Putamen (tissue), 1 donor: ENCODE measurements at places on chromosomes 1 and 21.

- no peak for DNase-seq
Measured at GRCh38 chr1:83810144-83810543, 188.8 kb downstream of the TTLL7 start.

DNA sequence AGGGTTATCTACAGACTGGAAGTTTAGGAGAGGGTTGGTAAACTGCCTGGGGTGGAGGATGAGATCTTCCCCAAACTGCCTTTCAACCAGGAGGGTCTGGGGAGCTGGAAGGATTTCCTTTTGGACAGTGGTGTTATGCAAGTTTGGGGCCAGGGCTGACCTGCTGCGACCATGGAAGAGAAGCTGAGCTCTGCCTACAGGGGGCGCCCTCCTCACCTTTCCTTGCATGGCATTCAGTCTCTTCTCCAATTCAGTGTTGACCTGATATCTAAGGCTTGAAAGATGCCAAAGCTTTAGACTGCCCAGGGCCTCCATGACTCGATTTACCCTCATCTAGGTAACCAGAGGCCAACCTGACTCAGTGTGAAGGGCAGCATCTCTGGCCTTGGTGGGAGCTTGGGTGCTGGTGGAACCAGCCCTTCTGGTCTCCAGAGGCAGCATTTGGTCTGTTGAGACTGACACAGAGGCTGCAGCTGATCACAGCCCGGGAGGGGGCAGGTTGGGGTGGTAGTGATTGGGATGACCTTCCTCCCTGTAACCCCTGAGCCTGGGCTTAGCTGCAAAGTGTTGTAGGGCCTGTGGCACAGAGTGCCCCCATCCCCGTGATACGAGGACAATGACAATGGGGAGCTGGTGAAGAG is 170.0 kb downstream of the GRIK3 start:
- no peak for DNase-seq

DNA sequence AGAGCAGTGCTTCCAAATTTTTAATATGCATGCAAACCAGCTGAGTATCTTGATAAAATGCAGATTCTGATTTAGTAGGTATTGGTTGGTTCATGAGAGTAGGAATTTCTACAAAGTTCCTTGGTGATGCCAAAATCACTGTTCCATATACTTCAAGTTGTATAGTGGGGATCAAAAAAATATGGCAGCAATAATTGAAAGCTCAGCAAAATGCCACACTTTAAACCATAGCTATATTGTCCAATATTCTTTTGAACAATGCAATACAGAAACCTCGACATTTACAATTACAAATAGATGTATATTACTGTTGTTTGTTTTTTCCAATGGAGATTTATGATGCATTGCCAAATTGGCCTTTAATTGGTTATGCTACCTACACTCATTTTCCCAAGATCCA is 55.7 kb upstream of the NCAM2 start:
- no peak for DNase-seq

DNA sequence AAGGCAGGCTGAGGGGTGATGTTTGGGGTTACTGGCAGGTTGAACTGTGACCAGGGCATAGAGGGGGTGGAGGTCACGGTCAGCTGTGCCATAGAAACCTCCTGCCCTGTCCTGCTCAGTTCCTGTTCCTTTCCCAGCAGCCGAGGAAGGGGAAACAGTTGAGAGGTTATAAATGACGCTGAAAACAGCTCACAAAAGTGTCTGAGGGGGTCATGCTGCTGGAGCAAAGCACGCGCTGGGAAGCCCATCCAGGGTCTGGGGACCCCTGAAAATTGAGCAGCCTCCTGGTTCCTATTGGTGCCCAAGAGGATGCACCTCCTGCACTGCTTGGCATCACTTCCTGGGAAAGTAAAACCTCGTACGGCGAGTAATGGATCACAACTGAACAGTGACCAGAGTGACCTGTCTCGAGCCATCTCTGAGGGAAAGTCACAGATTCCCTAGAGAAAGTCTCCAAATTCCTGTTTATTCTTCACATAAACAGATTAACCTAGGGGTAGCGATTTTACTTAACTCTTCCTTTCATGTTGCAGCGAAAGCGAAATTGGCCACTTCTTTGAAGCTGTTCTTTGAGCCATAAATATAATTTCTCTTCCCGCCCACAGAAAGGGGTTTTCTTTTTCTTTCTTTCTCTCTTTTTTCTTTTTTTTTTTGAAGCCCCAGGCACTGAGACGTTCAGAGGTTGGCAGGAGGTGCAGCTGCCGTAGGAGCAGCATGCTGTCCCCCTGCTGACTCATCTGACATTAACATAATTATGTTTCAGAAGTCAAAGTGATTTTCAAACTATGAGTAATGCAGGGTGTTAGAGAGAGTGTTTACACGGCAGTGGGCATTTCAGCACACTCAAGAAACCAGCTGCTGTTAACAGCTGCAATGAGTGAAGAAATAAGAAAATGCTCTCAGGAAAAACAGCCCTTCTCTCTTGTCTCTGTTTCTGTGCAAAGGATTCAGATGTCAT is 41.8 kb upstream of the ATF3 start:
- peak; percentile 49 for DNase-seq

- no peak for DNase-seq
Measured at GRCh38 chr1:55718758-55719671, 503.9 kb upstream of the USP24 start.

- no peak for DNase-seq
Measured at GRCh38 chr1:3685222-3685621, 32.9 kb downstream of the TP73 start.

DNA sequence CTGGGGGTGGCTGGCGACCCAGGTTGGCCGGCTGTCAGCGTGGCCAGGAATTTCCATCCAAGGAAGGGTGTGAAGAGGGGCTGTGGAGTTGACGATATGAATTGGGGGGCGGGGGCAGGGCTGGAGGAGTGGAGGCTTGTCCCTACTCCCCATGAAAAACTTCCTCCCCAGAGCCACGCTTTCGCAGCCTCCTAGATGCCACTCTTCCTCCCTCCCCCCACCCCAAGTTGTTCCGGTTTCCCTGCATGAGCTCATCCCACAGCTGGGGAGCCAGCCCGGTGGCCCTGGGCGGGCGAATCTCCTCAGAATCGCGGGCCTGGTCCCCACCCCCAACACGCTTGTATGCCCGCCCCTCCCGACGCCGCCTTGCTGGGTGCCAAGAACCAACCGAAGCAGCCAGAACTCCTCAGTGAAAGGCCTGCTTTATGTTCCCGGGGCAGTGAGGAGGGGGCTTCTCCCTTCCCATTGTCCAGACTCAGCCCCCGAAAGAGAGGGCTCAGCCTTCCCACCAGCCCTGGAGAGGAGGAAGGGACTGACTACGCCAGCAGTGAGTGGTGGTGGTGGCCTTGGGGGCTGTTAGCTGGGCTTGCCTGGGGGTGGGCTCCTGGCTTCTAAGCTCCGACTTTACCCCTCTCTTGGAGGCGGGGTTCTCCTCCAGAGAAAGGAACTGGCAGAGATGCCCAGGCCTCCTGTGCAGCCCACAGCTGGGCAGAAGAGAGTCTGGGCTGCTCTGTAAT is 1.8 kb upstream of the CSMD2 start:
- peak; percentile 92 for DNase-seq

DNA sequence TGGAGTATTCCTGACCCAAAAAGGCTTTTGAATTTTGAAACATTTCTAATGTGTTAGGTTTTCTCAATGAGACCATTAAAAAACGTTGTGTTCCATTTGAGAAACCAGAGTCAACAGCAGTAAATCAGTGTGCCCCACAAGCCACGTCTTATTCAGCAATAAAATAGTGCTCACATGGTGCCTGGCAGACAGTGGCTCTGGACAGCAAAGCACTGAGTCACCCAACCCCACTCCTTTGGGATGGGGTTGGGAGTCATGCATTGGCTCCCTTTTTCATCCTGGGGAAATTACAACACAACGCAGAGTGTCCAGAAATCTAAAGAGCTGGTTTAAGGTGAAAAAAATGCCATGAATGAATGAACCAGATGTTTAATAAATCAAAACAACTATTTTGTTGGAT is 46.5 kb downstream of the KCNJ15 start:
- no peak for DNase-seq

DNA sequence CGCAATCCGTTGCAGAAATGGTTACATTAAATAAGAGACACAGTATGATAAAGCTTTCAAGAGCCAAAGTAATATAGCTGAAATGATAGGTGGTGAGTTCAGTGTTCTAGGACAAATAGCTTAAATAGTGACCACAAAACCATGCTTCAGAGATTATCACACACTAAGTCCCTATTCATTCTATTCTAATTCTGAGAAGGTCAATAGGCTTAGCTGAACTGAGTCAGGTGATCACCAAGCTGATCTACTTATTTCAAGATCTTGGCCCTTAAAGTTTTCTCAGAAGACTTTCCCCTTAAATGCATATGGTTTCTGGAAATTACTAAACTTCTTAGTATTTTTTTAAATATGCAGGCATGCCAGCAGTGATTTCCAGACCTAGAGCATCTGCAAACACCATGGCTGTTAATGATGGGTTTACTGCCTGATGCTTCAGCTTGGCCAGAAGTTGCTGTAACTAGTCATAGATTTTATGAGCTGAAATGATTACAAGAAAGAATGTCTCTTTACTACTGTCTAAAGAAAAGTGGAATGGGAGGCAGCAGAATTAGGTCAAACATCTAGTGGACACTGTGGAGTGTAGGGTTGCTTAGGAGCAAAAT is 242.9 kb downstream of the ST6GALNAC3 start:
- no peak for DNase-seq

GRCh38 chr1:159860456-159860855 is 2.0 kb downstream of the VSIG8 start:
- no peak for DNase-seq

GRCh38 chr1:41622402-41622801 is 137.9 kb upstream of the EDN2 start:
- no peak for DNase-seq

GRCh38 chr1:17188889-17189631 is 15.9 kb upstream of the PADI1 start:
- DNase-seq, result no peak

GRCh38 chr1:216502528-216503162 is 79.4 kb upstream of the USH2A start:
- DNase-seq, result peak; percentile 27

DNA sequence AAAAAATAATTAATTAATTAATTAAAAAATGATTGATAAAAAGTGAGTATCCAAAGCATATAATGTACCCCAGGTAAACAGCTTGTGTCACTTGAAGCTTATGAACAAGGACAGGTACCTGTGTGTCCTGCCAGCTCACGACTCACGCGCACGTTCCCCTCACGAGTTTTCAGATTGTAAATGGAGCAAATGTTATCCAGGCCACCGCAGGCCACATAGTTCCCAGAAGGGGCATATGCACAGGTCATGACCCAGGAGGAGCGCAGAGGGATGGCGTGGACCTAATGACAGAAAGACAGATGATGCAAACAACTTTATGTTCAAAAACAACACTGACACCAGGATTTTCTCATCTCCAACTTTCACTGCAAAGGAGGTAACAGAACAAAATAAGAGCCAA is 26.0 kb upstream of the NADK start:
- no peak for DNase-seq

DNA sequence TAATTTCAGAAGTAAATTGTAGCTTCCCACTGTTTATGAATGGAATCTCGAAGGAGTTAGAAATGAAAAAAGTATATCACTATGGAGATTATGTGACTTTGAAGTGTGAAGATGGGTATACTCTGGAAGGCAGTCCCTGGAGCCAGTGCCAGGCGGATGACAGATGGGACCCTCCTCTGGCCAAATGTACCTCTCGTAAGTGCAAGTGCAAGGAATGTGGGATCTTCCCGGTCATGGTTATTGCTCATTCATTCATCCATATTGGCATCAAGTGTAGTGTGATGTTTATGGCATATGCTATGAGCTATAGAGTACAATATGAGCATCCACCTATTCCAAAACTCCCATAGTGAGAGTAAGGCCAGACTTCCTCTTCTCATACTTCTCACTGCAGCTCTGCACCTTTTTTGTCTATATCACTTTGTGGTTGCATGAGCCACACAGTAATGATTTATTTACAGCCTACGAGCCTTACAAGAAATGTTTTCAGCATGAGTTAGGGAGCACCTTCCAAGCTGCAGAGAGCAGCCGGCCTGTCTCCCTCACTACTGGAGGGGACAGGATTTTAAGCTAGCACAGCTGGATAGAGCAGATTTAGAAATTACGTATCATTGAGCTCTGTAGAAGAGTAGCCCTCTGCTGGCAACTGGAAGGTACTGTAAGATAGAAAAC is 24.9 kb upstream of the CR1L start:
- peak; percentile 27 for DNase-seq

DNA sequence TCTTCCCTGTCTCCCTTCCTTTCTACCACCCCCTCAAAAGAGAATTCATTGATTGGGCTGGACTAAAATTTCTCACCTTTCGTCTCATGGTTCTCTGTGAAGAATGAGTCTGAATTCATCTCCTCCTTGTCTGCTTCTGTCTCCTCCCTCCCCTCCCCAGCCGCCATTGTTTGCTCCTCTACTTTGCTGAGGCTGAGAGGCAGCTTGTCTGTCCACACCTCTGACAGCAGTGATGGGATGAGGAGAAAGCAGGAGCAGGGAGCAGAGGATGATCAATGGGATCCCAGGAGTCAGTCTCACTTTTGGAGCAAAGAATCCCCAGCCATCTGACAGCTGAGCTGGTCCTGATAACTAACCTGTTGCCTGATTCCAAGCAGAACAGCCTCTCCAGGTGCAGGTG is 2.5 kb downstream of the ILDR2 start:
- DNase-seq, result no peak

DNA sequence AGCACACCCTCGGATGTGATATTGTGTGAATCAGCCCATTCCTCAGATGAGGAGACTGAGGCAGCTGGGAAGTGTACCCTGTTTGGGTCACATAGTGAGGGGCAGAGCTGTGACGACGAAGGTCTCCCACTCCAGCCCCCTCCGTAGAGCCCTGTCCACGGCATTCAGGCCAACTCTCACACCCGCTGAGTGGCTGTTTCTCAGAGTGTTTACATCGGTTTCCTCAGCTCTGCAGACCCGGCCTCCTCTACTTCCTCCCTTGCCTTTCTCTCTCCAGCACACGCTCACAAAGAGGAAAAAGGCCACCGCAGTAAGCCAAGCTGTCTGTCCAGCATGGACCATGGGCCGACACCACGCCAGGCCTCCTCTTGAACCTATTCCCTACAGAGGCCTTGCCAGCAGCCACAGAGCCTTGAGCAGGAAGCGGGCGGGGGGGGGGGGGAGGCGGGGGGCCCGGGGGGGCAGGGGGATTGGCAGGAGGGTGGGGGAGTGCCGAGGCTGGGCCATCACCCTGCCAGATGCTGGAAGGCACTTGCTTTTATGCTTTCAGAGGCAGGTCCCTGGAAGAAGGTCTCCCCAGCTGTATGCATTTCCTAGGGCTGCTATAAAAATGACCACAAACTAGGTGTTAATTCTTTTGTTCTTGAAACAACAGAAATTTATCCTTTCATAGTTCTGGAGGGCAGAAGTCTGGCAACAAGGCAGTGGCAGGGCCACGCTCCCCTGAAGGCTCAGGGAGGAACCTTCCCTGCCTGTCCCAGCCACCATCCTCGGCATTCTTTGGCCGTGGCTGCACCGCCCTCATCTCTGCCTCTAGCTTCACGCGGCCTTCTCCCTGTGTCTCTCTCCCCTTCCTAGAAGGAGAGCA is 178.4 kb downstream of the PSMG1 start:
- DNase-seq, result peak; percentile 40

- DNase-seq, result peak; percentile 34
Measured at GRCh38 chr1:183185941-183186490, at the start of gene LAMC2. Gene LAMC2, plus strand, starts transcription at chr1:183186264. Its CDS starts 89 bp downstream, at chr1:183186353.
